Activated CD4-positive, alpha-beta T cell treated with anti-CD3 and anti-CD28 coated beads, Interleukin-2, amount 50 U/mL, for 16 hours (primary cell): ENCODE measurements at places on chromosomes 7 and 10.
A peak's percentile ranks its signal among the peaks of the same experiment; 100 is the strongest.

GRCh38 chr7:36207451-36208291 lies 54.6 kb downstream of the EEPD1 start:
- DNase-seq, result peak; percentile 32

- DNase-seq, result peak; percentile 5
Observed at GRCh38 chr10:34723750-34724149, 91.3 kb downstream of the PARD3 start.

DNA sequence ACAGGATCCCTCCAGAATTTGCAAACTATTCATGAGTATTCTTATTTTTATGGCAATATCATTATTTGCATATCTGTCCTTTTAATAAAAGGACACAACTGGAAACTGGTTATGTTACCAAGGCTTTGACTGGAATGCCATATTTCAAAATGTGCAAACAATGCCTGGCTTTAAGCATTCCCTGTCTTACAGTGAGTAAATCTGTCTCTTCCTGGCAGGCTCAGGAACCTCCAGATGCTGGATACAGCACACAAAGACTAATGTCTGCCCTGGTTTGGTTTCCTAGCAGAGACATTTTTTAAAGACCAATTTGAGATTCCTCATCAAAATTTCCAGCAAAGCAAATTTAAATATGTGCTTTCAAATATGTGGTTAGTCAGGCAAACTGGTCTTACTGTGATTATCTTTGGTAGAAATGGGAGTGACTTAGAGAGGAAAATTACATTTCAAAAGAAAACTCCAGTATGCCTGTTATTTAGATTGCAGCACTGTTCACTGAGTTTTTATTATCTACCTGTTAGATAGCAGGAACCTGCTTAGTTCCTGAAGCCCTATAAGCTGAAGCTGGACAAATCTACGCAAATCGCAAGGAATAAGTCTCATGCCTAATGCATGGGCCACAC lies 31.3 kb downstream of the RNF216 start:
- no peak for DNase-seq

DNA sequence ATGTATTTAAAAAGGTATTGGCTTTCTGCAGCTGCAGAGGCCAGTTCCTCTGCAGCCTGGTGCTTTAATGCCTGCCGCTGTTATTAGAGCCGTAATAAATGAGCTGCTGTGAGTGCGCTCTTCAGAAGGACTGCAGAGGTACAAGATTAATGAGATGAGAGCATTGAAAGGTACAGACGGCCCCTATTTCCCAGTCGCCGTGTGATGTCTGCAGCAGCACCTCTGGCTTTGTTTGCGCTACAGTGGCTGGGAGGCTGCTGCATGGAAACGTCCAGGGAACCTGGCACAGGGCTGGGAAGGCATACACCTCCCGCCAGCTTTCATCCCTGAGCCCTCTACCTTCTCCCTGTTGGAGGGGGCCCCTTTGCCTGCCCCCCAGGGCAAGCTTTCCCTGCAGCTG lies 383.8 kb upstream of the ZMIZ1 start:
- no peak for DNase-seq

GRCh38 chr10:120262857-120263547 lies 194.0 kb upstream of the PLPP4 start:
- no peak for DNase-seq

- DNase-seq, result no peak
Observed at GRCh38 chr10:120688928-120689327, 162.2 kb upstream of the WDR11 start.

DNA sequence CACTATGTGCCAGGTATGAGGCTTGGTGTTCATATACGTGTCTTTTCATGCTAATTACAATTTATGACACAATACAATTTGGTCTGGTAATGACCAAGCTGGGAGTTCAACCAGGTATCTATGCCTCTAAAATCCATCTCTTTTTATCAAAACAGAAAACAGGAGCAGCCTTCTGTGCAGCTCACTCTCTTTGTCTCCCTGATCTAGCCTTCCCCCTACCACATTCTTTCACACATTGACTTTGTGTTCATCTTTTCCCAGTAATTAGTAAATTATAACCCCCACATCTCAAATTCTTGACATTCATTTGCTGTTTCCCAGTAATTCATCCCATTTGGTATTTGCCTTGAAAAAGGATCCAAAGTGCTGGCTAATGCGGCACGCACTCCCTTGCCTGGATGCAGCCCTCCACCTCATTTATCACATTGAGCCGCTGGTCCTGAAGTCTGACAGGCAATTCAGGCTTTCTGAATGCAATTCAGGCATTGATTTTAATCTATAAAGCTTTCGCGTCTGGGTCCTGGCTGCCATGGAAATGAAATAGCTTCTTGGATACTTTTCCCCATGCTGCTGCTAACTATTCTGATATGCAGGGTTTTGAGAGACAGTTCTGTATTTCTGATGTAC lies 112.5 kb upstream of the ANKRD1 start:
- no peak for DNase-seq

GRCh38 chr7:158537516-158537882 lies 50.1 kb downstream of the PTPRN2 start:
- DNase-seq, result no peak

- peak; percentile 64 for DNase-seq
Observed at GRCh38 chr10:16653224-16653623, 131.5 kb upstream of the C1QL3 start.

DNA sequence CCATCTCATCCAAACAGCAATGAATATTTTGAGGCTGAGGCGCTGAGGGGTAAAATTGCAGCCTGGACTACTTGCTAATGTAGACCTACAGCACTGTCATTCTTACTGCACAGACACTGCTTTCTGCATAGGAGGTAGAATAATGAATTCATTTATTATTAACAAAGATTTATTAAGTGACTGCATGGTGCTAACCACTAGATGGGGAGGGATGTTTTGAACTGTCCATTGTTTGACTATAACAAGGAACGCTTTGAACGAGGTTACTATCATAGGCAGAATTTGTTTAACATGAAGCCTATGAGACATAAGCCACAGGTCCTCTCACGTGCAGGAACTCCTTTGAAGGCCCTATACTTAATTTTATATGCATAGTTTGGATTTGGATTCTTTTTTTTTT lies 143.8 kb downstream of the CFTR start:
- no peak for DNase-seq

GRCh38 chr10:84237199-84238051 lies 3.9 kb downstream of the LRIT1 start:
- peak; percentile 6 for DNase-seq

DNA sequence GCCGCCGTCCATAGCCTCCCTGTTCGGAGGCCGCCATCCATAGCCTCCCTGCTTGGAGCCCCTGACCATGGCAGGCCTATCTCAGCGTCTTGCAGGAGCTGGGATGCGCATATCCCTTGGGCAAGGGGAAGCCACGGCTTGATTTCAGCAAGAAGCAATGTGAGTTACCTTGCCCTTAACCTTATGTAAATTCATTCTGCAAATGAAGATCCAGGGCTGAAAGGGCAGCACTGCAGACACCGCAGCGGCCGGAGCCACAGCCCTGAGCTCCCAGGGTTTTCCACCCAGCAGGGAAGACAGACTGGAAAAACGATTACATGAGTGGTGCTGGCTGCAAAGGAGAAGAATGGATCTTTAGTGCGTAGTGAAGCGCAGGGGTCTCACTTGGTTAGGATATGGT lies 95.8 kb downstream of the SEC61G start:
- DNase-seq, result no peak

- DNase-seq, result no peak
Observed at GRCh38 chr7:52831321-52831720, 204.1 kb upstream of the POM121L12 start.

DNA sequence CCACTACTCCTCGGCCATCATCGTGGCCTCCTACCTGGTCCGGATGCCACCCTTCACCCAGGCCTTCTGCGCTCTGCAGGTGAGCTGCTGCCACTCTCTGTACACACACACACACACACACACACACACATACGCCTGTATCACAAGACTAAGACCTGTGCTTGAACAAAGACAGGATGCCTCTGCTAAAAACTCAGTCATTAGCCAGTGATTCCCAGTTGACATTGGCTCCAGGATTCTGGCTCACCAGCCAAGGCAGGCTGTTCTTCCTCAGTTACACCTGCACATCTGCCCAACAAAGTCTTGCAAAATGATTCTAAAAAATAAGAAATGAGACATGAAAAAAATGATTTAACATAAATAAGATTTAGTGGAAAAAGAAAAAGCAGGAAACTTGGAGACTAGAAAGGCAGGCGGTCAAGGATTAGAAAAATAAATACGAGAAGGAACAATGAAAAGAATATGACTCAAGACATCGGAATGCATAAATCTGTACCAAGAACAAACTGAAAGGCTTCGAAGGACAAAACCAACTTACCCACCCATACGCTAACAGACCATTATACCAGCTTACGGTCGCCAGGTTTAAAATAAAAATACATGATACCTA lies 7.4 kb upstream of the LRRC18 start:
- no peak for DNase-seq

GRCh38 chr10:24866604-24867583 lies 85.5 kb downstream of the PRTFDC1 start:
- DNase-seq, result peak; percentile 9

GRCh38 chr7:121259826-121260225 lies 69.0 kb upstream of the WNT16 start:
- DNase-seq, result no peak

GRCh38 chr10:106395041-106395749 lies 769.3 kb downstream of the SORCS1 start:
- DNase-seq, result no peak

DNA sequence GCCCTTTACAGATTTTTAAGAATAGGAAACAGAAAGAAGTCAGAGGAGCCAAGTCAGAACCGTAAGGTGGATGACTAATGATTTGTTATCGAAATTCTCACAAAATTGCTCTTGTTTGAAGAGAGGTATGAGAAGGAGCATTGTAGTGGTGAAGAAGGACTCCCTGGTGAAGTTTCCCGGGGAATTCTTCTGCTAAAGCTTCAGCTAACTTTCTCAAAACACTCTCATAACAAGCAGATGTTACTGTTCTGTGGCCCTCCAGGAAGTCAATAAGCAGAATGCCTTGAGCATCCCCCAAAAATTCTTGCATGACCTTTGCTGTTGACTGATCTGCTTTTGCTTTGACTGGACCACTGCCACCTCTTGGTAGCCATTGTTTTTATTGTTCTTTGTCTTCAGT lies 152.9 kb downstream of the HGF start:
- no peak for DNase-seq

GRCh38 chr7:129144095-129144833 lies at the start of gene TSPAN33:
TSS of gene TSPAN33 (plus strand) at chr7:129144707. CDS start at chr7:129144981, 274 bp downstream.
- peak; percentile 65 for DNase-seq

- DNase-seq, result no peak
Observed at GRCh38 chr10:59125666-59126065, 50.8 kb upstream of the PHYHIPL start.

DNA sequence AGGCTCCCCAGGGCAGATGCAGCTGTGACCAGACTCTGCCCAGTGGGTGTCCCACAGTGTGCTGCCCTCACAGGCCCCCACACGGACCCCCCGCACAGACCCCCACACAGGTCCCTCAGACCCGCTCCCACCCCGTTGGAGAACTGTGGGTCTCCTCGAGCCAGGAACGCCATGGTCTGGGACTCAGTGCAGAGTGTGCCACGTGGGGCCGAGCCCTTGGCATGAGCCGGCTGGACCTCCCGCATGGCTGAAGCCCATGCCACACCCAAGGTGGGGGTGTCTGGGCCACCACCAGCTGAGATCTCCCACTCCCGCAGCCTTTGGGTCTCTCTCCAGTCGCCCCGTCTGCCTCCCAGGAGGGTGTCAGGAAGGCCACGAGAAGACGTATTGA lies 34.3 kb downstream of the JAKMIP3 start:
- no peak for DNase-seq

- no peak for DNase-seq
Observed at GRCh38 chr10:122132331-122132755, 138.8 kb upstream of the BTBD16 start.

GRCh38 chr7:129095258-129095657 lies 40.3 kb upstream of the TNPO3 start:
- DNase-seq, result peak; percentile 22

DNA sequence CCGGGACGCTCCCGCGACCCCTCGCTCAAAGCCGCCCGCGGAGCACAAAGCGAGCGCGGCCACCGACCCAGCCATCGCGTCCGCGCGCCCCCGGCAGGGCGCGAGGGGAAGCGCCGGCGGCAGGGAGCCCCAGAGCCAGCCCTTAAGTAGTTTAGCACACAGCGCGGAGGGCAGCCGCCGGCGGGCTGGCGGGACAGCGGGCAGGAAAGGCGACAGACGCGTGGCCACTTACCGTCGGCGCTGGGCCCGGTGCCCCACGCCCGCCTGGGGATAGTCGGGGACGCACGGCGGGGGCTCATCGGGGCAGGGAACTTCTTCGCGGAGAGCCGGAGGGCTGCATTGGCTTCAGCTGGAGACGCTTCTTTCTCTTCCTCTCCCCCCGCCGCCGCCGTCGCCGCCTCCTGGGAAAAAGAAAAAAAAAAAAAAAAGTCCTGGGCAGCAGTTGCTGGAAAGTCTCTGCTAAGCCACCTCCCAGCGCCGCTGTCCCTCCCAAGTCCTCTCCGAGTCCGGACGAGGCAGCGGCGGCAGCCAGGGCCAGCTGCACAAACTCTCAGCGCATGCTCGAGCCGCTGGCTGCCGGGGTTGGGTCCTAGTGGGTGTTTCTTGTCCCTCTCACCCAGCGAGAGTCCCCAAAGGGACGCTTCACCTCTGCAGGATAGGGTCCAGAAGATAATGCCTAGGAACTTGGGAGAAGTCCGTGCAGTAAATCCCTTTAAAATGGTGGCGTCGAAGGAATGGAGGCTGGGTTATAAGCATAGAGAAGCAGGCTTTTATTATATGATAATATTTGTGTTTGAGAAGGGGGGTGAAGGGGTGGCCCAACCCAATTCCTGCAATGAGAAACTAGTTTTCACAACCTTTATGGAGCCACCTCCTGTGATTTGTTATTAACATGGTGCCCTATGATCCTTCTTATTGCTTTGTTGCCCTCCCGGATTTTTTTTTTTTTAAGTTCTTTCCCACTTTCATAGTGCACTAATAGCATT lies at the start of gene TSPAN12:
TSPAN12 (minus strand) TSS at position 557 of the 986 bp plus-strand sequence. CDS start 1,381 bp downstream, outside the sequence.
- peak; percentile 52 for DNase-seq

DNA sequence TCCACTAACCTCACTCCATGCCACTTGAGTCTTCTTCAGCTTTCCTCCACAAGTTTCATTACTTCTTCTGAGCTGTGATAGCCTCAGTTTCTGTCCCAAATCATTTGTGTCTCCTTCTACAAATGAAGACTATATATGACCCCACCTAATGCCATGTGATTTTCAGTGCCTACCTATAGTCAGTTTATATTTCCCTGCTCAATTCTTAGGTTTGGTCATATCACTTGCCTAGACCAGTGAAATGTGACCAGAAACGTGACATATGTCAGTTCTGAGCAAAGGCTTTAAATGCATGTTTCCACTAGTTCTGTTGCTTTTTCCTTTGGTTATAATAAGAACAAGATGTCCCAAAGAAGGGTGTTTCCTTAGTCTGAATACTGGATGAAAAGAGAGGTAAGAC lies 24.6 kb upstream of the REEP3 start:
- no peak for DNase-seq
